ENCODE measurements at places on chromosomes 13 and 19.

DNA sequence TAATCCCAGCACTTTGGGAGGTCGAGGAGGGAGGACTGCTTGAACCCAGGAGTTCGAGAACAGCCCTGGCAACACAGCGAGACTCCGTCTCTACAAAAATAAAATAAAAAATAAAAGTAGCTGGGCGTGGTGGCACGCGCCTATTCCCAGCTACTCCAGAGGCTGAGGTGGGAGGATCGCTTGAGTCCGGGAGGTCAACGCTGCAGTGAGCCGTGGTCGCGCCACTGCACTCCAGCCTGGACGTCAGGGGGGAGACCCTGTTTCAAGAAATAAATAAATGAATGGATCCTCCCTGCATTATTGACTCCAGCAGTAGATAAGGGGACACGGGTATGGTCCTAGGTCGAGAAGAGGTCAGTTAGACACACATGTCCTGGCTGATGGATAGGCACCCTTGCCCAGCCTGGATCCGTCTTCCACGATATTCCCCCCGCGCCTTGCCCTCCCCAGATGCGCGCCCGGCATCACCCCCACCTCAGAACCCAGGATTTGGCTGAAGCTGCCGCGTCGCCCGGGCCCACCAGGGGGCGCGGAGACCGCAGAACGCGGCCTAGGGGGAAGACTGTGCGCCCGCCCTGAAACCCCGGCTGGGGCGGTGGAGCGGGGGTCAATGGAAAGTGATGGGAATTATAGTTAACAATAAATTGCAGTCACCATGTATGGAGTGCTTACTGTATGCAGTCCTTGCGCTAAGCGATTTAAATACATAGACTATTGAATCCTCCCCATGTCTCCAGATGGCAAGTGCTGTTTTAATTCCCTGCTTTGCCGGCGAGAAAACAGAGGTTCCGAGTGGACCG, 2.1 kb upstream of the HOOK2 start:
- peak; percentile 59 for DNase-seq

DNA sequence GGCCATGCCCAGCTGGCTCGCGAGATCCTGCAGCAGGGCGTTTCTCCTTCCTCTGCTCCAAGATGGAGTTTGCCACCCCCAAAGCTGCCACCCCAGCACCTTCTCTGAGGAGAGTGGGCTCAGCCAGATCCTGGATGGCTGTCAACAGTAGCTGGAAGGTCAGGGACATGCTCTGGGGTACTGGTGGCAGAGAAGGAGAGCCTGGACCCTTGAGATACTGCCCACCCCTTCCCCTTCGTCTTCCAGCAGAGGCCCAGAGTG, 11.6 kb downstream of the IRGC start:
- no peak for DNase-seq

GRCh38 chr19:18225355-18225701, 910 bp downstream of the PDE4C start:
- DNase-seq: no peak

- DNase-seq: no peak
Measured at GRCh38 chr13:73901324-73902068, 232.7 kb downstream of the KLF12 start.

- peak; percentile 23 for DNase-seq
Measured at GRCh38 chr13:72839831-72840426, 58.0 kb downstream of the PIBF1 start.

- DNase-seq: no peak
Measured at GRCh38 chr13:113754691-113755090, 4.3 kb upstream of the TMEM255B start.

- no peak for DNase-seq
Measured at GRCh38 chr13:36359301-36359950, 13.2 kb upstream of the SPART start.

DNA sequence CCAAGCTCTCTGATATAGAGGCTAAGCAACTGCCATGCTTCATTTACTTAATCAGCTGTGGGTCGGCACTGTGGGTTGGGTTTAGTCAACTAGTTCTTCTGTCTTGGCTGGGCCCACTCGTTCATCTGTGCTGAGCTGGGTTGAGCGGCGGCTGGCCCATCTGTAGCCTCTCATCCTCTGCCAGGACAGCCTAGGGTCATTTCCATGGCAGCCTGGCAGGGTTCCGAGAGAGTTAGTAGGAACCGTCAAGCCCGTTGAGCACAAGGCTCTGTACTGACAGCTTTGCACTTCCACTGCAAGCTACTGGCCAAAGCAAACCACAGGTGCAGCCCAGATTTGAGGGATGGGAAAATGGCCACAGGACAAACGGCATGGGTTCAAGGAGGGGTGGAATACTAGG, 6.6 kb upstream of the ZNF835 start:
- no peak for DNase-seq

- DNase-seq: no peak
Measured at GRCh38 chr19:45780146-45780447, 2.2 kb downstream of the DMPK start.

- DNase-seq: no peak
Measured at GRCh38 chr13:63741029-63741813, 2325.6 kb upstream of the PCDH20 start.

GRCh38 chr13:27830010-27830409, 37.7 kb downstream of the GSX1 start:
- no peak for DNase-seq

DNA sequence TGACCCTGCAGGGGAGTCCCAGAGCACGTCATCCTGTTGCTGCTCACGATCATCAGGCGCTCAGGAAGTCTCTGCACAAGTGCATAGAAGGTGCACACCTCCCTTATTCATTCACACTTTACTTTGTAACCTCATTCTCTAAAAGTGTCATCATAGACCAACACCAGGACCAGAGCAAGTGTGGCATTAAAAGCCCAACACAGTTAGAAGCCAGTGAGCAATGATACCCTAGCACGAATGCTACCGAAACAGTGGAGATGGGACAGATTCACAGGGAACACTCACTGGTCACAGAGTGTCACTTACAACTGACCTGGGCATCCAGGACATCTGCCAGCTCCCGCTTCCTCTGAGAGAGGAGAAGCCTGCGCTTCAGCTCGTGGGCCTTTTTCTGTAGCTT, 17.0 kb downstream of the HAUS8 start:
- no peak for DNase-seq

DNA sequence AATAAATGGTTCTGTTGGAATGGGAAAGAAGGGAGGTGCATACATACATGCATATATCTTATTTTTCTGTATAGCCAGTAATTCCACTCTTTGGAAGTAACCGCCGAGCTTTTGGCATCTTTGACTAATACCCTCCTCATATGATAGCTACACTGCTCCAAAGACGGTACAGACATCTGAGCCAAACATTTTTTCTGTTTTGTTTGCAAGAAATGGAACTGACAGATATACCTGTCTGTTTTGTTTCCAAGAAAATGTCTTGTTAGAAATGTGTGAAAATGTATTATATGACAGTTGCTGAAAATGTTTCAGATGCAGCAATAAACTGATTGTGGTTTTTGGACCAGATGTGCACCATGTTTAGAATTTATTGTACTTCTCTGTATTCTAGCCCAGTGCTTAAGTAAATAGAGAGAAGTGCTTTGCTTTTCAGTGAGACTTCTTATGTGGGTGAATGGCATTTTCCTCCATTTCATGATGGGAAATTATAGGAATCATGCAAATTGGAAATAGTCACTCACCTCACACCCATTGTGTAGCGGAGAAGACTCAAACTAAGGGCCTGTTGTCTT, 396.9 kb downstream of the KCNRG start:
- no peak for DNase-seq

DNA sequence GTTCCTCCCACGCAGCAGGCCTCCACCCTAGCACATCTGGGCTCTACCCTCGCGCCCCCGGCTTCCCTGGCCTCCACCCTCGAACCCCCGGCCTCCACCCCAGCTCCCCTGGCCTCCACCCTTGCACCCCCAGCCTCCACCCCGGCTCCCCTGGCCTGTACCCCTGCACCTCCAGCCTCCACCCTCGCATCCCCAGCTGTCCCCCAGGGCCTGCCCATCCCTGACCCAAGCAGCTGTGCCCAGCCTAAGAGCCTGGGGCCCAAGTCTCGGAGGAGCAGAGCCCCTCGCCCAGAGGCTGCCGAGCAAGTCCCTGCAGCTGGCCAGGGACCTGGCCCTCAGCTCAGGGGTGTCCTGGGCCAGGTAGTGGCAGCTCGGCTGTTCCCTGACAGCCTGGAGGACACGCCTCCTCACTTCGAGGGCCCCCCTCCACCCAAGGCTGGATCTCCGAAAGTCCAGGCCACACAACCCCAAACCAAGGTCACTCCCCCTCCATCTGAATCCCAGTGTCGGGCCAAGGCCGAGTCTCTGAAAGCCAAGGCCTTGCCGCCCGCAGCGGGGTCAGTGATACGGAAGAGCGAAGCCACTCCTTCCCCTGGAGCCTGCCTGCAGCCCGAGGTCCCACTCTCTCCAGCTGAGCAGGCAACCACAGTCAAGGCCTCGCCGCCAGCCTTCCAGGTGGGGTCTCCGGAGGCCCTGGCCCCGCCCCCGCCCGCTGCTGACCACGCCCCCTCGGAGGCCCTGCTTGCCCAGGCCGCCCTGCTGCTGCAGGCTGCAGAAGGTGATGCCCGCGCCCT, 7.9 kb upstream of the ARHGAP33 start:
- DNase-seq: no peak

GRCh38 chr13:114124921-114125320, 7.5 kb downstream of the RASA3 start:
- peak; percentile 53 for DNase-seq

DNA sequence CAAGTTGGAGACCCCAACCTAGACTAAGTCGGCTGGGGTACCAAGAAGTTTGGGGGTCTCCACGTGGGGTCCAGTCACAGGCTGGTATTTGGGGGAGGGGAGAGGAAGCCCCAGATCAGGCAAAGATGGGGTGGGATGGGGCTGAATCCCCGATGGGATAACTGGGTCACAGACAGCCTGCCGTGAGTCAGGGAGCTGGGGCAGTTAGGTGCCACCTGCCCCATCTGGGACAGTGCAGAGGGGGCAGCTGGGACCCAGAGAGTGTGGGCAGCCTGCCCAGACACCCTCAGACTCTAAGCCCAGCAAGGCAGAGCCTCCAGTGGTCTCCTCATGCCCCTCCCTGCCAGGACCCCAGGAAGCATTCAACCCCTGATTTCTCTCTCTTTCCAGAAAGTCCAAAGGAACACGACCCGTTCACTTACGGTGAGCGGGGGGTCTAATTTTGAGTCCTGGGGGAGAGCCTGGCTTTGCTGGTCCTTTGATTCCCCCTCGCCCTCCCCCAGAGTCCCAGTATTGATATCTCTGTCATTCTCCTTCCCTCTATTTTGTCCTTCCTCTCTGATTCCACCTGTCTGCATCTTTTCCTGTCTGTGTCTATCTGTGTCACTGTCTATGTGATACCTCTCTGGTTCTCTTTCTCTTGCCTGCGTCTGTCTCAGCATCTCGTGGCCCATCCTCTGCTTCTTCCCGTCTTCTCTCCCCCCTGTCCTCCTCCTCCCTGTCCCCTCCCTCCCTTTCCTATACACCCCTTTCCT, 1.8 kb downstream of the FXYD1 start:
- DNase-seq: no peak

- DNase-seq: peak; percentile 83
Measured at GRCh38 chr13:59112221-59112718, 1051.5 kb downstream of the DIAPH3 start.

All from RCC 7860 (cell line).